ENCODE measurements at places on chromosomes 13 and 19. TPM values are rescaled to one million over a fixed set of nuclear protein-coding genes. Genes with fewer than 3 reads are reported as not detected.

DNA sequence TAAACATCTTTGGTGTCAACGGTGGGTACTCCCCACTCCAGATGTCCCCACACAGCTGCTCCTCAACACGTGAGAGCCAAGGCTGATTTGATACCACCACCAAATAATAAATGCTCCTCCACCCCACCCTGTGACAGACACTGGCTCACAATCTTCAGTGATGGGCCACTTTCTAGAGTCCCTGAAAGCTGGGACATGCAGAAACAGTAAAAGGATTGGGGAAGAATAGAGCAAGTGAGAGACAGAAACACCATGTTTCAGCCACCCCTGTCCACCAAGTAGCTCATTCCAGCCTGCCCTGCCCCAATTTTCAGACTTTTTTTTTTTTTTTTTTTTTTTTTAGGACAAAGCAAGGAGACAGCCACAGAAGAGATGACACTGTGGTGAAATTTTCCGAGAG is 1.6 kb downstream of the SLC46A3 start:
- no peak for DNase-seq

Gene ZNF805
- 5.4 TPM for total RNA-seq

GRCh38 chr19:3276341-3276799 is 51.9 kb downstream of the CELF5 start:
- no peak for DNase-seq

DNA sequence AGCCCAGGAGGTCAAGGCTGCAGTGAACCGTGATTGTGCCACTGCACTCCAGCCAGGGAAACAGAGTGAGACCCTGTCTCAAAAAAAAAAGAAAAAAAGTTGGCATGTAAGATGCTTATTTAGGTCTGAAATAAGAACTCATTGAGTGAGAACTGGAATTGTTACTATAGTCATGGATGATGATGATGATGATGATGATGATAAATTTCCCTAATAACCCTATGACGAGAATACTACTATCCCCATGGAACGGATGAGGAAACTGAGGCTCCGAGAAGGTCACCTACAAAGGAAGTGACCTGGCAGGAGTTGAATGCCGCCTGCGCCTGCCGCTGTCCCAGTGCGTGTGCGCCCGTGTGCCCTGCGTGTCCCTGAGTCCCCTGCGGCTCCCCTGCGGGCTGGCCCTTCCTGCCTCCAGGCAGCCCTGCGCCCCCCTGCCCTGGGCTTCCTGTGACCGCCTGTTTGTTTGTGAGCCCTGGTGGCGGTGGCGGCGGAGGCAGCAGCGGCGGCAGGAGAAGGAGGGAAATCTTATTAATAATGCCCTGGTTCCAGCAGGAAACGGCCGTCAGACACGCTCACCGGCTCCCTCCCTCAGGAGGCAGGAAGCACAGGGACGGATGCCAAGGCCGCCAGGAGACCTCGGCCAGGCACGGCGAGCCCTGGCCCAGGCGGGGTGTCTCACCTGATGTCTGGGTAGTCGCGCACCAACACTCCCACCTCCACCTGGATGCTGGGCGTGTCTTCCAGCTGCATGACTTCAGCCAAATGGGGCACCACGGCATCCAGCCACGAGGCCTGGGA is 29.6 kb downstream of the EXOC3L2 start:
- peak; percentile 55 for DNase-seq

DNA sequence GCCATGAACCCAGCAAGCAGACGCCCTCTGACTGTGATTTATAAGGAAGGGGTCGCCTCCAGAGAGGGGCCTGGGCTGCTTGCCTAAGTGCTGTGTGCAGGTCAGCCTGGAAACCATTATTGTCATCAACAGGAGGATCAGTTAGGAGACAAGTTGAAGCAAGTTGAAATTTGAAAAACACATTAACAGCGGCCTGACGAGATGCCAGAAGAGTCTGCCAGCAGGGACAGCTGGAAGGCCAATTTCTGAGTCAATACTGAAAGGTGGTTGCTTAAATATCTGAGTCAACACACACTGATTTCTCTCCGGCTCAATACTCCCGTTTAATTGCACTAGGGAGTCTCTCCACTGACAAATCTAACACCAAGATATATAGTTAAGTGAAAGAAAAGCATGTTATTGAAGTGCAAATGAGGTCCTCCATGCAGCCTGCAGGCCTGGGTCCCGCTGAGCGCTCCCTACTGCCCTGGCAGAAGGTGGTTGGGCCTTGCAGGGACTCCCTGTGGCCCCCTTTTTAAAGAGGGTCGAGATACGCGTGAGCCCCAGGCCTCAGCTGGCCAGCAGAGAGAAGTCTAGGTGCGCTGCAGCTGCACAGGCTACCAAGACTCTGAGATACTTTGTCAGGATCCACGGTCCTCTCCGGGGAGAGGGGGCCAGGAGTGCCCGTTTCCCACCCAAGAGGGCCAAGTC is 91.1 kb downstream of the RNASEH2B start:
- no peak for DNase-seq

DNA sequence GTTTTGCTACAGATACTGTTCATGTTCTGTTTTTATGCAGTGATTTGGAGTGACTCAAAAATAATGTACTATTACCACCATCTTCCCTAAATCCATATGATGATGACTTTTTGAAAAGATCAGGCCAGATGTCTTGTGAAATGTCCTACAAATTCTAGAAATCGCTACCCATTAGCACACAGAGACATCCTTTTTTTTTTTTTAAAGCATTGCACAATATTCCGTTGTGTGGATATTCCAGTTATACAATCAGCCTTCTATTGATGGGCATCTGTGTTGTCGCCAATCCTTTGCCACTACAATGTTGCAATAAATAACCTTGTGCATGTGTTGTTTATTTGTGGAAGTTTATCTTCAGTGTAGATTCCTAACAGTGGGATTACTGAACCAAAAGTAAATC is 24.5 kb downstream of the ZDHHC20 start:
- no peak for DNase-seq

DNA sequence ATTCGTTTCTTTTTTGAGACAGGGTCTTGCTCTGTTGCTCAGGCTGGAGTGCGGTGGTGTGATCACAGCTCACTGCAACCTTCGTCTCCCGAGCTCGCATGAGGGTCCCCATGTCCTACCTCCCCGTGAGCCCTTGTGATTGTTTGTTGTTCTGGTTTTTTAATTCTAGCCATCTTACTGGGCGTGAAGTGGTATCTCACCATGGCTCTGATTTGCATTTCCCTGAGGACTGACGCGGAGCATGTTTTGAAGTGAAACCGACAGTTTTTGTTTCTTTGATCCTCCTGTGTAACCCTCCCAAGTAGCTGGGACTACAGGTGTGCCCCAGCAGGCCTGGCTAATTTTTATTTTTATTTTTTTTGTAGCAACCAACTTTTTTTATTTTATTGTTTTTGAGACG is 21.7 kb downstream of the GNG7 start:
- no peak for DNase-seq

Gene TMEM91
- 3.9 TPM for total RNA-seq

- no peak for DNase-seq
Observed at GRCh38 chr19:31102674-31103073, 246.6 kb downstream of the TSHZ3 start.

Gene PSG11
- total RNA-seq, result not detected

DNA sequence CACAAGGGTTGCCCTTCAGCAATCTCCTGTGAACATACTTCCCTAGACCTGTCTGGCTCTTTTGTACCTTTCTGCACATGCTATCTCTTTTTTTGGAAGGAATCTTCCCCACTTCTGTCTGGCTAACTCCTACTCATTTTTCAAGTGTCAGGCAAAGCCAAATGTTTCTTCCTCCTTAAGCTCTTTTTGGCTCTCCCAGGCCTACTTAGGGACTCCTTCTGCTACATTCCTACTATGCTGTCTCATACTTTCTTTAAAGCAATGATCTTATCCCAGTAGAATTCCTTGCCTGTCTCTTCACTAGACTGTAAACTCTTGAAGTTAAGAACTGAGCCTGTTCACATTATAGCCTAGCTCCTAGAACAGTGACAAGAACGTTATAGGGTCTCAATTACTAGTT is 114.9 kb upstream of the WASF3 start:
- DNase-seq, result no peak

DNA sequence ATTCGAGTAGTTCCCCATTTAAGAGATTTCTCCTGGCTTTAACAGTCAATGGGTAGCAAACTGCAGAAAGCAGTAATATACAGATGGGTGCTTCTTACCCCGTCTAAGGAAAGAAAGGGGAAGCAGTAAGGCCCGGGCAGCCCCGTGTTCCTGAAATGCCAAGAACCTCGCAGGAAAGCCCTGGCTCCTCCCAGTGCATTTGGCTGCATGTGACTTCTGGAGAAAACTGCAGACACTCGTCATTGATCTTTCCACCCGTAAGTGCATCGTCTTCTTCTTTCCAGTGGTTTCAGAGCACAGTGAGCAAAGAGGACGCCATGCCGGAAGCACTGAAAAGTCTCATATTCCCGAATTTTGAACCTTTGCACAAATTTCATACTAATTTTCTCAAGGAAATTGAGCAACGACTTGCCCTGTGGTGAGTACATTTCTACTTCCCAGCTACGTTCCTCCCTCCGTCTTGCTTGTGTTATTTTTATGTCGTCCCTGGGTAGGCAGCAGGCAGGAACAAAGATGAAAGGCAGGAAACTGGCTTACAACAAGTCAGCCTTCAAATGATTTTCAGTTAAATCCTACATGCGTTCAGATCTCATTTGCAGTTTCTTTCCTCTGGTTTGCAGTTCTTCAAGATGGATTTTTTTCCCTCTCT is 165.2 kb downstream of the STK24 start:
- no peak for DNase-seq

Gene OR7A5
- total RNA-seq, result not detected

Gene VSTM1
- total RNA-seq, result not detected

DNA sequence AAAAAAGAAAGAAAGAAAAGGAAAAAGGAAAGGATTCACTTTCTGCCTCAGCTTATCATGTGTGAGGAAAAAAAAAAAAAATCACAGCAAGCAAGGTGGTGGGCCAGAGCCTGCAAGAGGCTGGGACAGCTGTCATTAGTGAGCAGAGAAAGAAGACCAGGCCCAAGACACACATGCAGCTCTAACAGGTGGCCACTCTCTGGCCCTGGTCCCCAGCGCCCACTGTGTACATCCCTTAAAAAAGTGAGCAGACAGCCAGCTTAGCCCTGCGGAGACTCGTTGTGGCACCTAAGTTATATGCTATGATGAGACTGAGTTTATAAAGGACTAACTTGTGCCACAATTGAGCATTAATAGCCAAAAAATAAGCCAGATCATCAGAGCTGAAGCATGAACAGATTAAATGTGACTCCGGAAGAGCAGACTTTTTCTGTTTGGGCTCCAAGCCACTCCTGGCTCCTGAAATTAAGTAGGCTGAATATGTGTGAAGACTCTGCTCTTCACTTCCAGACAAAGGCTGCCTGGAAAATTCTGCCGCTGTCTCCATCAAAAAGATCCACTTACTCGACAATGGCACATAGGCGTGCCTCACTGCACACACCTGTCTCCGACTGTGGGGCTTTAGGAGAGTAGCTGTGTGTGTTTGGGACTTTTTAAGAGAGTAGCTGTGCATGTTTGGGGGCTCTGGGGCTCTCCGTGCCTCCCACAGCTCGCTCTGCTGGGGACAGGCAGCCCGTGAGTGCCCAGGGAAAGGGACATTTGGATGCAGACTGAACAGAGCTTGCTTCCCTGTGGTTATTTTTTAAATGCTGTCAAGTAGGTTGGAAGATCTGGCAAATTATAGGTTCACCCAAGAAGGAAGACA is 55.0 kb downstream of the LATS2 start:
- DNase-seq, result no peak

- DNase-seq, result no peak
Observed at GRCh38 chr13:31761951-31762350, 22.6 kb downstream of the RXFP2 start.

- DNase-seq, result no peak
Observed at GRCh38 chr19:497491-497868, 1.2 kb downstream of the MADCAM1 start.

Gene ADGRE3
- total RNA-seq, result 0.09 TPM

Gene YIPF2
- 23.5 TPM for total RNA-seq

- DNase-seq, result no peak
Observed at GRCh38 chr13:112722433-112723263, 32.8 kb downstream of the ATP11A start.

DNA sequence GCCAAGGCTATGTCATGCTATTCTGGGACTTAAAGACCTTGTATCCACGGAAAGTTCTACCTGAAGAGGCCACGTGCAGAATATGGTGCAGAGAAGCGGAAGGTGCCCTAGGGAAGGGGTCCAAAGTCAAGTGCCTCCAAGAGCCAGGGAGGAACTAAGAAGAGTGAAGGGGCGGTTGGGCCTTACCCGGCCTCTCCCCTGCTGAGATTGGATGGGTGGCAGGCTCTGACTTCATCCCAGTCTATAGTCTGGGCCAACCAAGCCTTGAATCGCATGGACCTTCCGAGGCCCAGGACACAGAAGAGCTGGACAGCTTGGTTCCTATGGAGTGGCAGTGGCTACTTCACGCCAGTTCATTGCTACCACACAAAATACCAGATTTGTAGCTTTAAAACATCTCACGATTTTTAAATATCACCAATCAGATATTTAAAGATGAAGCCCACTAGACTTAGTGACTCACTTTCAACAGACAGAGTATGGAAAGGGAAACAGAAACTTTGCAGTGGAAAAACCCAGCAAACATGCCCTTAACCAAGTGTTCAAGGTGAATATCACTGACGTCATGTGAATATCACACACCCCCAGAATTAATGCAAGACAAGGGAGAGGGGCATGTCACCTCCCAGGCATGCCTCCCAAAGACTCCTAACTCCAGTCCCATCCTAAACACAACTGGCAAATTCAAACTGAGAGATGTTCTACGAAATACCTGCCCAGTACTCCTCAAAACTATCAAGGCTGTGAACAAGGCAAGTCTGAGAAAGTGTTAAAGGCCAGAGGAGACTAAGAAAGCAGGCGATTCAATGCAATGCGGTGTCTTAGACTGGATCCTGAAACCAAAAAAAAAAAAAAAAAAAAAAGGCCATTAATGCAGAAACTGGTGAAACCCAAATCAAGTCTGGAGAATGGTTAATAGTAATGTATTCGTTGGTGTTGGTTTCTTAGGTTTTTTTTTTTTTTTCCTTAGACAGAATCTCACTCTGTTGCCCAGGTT is 10.2 kb downstream of the C19orf12 start:
- no peak for DNase-seq

Gene TUBB4A
- total RNA-seq, result 15.7 TPM

DNA sequence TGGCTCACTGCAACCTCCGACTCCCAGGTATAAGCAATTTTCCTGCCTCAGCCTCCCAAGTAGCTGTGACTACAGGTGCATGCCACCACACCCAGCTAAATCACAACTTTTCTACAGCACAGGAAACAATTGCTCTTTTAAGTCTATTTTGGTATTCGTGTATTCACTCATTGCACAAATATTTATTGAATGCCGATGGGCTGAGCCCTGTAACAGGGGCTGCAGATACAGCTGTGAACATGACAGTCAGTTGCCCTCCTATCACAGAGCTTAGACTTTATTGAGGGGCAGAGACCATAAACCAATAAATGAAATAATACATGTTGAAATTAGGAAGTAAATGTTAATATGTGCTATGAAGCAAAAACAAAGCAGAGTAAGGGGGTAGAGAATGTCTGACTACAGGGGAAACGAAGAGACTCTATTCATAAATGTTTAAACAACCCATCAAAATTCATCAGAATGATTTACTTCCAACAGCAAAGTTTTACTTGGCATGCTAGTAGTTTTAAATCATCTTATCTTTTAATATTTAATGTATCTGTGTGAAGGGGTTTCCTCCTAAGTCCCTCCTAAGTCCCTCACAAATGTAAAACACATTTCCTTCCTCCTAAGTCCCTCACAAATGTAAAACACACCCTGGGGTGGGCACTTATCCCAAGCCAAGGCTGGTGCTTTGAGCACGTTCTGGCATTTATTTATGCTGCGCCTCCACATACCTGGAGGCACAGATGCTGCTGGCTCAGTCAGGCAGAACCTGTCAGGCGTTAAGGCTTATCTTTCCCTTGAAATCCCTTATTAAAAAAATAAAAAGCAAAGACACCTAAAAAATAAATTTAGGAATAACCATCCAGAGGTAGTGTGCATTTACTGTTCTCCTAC is 140.8 kb downstream of the MIPEP start:
- DNase-seq, result no peak
